ENCODE measurements at places on chromosomes 16 and 17.

- DNase-seq, result no peak
Observed at GRCh38 chr17:34503528-34504195, 75.7 kb upstream of the TMEM132E start.

- DNase-seq, result no peak
Observed at GRCh38 chr17:81277946-81278693, 17.0 kb downstream of the SLC38A10 start.

DNA sequence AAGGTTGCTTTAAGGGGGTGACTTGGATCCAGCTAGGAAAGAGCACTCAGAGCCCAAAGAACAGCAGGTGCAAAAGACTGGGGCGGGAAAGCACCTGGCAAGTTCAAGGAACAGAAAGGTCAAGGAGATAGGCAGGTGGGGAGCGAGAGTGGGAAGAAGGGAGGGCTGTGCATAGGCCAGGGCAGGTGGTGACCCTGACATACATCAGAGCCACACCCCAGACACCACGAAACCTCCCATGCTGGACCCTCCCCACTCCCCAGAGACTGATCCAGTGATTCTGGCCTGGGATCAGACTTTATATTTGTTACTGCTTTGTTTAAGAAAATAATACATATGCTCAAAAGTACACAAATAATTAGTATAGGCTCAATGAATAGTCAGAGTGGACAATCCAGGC, 48.5 kb upstream of the RBFOX3 start:
- DNase-seq, result no peak

DNA sequence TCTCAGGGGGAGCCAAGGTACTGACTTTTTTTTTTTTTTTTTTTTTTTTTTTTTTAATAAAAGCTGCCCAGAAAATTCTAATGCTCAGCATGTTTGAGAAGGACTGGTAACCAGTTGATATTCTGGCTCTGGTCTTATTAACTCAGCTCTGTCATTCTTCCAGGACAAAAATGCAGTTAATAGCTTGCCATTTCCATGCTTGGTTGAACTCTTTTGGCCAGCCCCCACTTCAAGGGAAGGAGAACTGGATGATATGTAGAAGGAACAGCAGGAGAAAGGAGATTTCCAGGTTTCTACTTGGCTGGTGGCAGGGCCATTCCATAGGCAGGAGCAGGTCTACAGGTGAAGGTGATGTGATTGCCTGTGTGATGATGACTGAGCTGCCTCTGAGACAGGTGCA, 59.2 kb upstream of the TANC2 start:
- no peak for DNase-seq

GRCh38 chr16:85849388-85849787, 49.6 kb upstream of the IRF8 start:
- DNase-seq, result no peak

GRCh38 chr17:296906-297690, 55.5 kb downstream of the RPH3AL start:
- DNase-seq, result no peak

DNA sequence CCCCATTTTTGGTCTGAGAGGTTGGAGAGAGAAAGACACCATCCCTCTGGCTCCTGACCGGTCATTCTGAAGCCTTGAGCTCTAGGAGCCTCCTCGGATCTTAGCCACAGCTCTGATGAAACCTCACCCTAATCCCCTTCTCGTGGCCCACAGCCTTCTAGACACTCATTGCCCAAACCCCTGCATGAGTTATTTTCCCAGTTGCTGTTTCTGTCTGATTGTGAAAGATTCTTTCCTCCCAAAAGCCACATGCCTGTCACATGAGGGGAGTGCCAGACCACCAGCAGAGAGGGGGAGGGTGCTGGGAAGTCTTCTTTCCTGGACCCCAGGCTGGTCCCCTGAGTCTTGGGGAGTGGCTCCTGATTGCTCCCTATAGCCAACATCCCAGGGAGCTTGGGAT, 17.6 kb upstream of the ABR start:
- DNase-seq, result no peak

- DNase-seq, result no peak
Observed at GRCh38 chr17:40533896-40534295, 31.4 kb downstream of the CCR7 start.

DNA sequence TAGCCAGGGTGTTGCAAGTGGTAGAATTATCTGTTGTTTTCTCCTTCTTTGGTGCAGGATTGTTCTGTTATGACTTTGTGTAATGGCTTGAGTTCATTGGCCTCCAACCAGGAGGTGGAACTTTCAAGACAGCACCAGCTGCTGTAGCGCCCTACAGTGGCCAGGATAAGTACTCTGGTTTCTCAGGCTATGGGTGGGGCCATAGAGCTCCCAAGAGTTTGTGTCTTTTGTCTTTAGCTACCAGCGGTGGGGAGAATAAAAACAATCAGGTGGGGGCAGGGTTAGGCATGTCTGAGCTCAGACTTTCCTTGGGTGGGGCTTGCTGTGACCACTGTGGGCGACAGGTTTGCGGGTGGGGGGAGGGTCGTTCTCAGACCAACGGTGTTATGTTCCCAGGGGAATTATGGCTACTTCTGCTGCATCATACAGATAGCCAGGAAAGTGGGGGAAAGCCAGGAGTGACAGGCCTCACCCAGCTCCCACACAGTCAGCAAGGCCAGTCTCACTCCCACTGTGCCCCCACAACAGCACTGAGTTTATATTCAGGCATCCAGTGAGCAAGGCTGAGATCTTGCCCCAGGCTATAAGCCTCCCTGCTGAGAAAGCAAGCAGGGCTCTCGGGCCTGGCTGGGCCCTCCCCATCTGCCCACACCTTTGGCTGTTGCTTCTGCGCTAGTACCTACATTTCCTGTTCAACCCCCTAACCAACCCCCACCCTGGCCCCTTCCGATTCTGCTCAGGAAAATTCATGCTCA, 15.4 kb downstream of the ABCA10 start:
- no peak for DNase-seq

DNA sequence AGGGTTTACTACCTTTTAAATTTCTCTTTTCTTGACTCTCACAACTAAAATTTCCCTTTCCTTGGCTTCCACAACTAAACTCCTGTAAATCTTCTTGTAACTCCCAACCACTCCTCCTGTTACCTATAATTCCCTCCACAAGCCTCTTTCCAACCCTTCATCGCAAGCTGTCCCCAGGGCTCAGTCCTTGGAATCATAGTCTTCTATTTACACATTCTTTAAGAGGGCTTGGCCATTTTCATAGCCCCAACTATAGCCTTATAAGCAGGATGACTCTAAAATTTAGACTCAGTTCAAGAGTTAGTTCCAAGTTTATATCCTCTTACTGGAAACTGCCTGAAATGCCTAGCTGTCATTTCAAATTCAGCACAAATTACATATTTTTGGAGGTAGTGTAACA, 23.9 kb downstream of the GLG1 start:
- DNase-seq, result no peak

DNA sequence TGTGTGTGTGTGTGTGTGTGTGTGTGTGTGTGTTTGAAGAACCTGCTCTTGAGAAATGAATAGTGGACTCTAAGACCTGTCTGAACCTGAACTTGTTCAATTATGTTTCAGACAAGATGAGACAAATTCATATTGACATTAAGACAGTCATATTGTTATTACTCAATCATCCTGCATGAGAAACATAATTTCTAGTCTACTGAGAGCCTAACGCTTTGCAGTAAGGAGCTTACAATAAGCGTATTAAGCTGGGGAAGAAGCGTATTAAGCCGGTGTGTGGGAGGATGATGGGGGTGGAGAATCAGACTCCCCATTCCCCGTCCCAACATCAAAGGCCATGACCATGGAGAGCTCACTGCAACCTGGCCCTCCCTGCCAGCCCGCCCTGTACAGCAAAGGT, 22.4 kb upstream of the MNT start:
- DNase-seq, result no peak

DNA sequence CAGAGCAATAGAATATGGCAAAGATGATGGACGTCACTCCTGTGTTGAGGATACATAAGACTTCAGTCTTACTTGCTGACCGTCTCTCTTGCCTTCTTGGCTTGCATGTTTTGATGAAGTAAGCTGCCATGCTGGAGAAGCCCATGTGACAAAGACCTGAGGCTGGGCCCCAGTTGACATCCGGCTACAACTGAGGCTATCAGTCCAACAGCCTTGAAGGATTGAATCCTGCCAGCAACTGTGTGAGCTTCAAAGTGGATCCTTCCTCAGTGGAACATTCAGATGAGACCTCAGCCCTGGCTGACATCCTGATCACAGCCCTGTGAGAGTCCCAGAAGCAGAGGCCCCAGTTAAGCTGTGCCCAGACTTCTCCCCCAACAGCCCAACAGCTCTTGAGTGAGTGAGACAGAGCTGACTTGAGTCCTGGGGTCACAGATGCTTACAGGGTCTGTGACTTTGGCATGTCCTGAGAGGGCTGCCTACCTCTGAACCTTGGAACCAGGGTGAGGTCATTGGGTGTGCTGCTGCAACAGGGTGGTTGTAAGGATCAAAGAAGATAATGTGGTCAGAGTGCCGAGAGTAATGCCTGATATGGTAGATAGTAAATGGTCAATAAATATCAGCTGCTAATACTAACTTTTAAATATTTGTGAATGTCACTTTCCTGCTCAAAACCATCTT, 2.4 kb upstream of the BRD7 start:
- DNase-seq, result no peak

GRCh38 chr17:38916771-38917170, 8.6 kb upstream of the LASP1NB start:
- no peak for DNase-seq

- DNase-seq, result no peak
Observed at GRCh38 chr17:80838311-80839025, 153.2 kb upstream of the CHMP6 start.

DNA sequence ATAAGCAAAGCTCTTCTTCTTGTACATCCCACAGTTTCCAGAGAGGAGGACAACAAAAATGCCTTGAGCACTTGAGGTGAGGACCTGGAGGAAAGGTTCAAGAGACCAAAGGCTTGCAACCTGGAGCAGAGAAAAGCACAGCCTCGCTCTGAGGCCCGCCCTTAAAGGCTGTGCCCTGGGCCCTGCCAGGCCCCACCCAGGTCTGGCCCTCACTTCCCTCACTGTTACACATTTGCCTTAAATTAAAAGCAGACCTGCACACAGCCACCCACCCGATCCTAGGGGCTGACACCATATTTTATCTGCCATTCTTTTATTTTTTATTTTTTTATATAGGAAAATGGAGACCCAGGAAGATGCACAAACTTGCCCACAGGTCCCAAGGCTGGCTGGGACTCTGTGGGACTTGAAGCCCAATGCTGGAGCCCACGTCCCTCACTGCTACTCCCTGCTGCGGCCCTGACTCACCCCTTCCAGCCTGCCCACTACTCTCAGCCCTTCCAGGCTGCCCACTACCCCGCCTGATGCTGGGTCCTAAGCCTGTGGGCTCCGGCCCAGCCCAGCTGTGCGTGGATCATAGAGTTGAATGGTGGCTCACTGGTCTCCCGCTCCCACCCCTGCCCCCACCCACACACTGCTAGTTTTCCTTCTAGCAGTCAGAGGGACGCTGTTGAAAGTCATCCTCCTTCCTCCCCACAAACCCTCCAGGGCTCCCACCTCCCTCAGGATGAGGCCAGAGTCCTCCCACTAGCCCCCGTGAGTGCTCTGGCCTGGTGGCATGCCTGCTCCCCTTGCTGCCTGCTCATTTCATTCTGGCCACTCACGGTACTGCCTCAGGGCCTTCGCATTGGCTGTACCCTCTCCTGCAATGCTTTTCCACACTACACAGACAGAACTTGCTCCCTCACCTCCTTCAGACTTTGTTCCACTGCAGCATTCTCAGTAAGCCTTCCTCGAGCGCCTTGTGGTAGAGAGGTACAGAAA, 77.6 kb upstream of the MED9 start:
- DNase-seq, result no peak

DNA sequence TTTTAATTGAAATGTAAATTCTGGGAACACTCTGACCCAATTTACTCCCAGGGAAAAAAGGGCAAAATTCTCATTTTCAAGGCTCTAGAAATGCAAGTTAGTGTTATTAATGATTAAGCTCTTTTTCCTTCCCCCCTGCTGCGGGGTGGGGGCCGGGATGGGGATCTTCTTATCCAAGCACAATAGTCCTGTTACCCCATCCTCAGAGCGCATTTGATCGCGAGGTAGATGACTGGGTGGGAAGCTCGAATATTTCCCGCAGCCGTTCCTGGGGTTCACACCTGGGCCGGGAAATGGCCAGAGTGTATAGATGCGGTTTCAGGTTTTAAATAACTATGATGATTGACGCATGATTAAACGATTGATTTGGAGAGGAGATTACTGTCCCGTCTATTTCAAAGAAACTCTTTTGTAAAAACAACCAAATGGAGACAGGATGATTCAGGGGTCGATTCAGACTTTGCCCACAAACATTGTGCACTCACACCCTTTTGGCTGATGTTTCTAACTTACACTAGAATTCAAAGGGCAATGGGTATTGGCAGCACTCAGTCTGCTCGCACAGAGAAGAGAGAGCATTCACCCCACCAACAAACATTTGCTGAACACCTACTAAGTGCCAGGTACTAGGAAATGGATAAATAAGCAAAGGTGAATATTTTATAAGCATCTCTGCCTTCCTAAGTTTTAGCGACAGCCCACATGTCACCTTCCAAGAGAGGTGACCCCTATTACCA, 55.0 kb downstream of the SALL1 start:
- no peak for DNase-seq

DNA sequence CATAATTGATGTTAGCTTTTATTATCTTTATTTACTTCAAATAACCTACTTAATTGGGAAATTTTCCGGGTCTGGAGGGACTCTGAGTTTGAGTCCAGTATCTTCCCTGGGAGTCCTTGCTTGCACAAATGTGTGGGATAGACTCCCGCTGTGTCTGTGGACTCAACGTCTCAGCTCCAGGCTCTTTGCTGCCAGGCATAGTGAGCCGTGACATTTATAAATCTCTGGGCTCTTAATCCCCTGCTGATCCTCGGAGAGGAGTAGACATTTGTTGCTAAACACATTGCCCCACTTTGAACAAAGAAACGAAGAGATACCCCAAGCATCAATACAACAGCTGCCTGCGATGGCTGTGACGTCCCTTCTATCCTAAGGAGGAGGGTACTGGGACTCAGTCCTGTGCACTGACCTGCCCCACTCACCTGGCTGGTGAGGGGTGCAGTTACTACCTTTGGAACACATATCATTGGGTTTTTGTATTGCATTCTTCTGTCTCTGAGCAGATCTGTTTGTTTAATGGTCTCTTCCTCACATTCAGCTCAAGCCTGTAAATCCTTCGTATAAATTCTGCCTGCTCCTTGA, 316.9 kb downstream of the HAPSTR1 start:
- no peak for DNase-seq

DNA sequence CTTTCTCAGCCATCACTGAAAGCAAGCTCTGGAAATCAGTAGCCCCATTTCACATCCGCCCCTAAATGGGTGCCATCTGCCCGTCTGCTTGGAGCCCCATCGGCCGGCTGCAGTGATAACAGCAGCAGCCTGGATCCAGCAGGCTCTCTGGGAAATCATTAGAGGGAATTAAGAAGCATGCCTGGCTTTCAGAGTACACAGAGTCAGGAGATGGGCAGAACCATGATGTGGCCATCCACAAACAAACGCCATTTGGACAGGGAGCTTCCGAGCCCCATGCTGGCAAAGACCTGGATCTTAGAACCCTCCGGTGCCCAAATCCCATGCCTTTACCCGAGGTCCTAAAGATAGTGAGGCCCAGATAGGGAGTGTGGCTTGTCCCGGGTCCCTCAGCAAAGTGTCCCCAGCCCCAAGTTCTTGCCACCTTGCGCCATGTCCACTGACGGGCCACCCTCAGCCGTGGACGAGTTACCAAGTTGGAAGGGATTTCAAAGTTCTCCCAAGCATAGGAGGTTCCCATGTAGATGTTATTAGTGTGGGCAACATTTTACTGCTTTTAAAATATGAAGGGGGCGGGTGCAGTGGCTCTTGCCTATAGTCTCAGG, 1.0 kb upstream of the LITAF start:
- no peak for DNase-seq

Data from stimulated activated CD8-positive, alpha-beta memory T cell treated with anti-CD3 and anti-CD28 coated beads, Interleukin-15, amount 100 ng/mL, for 1 hour (primary cell).